ENCODE measurements at places on chromosomes 7 and 10.

DNA sequence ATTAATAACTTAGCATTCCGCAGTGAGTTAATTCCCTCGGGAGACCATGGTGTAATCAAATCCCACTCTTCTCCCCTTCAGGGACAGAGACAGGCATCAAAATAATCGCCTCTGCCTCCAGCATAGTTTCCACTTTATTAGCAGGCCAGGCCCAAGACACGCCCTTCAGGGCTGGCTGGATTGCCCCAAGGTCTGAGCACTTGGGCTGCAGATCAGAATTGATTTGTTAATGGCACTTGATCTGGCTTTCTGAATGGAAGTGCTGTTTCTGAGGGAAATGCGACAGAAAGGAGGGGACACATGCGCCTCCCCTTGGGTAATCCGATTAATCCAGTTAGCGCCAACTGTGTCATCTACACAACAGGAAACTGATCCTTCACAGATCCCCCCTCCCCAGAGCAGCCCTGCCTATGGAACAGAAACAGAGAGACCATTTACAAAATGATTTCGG lies 15.6 kb downstream of the CHAT start:
- DNase-seq: no peak

- no peak for DNase-seq
These were observed 67.5 kb downstream of the DNAJC12 start for GRCh38 chr10:67770537-67770936.

- no peak for DNase-seq
These were observed 30.2 kb downstream of the LRRC27 start for GRCh38 chr10:132362151-132362611.

- DNase-seq: peak; percentile 71
These were observed at the start of gene PFKP for GRCh38 chr10:3067118-3067858. TSS of gene PFKP (plus strand) at chr10:3067548. CDS start at chr10:3067596, 48 bp downstream.

- no peak for DNase-seq
These were observed 1.9 kb downstream of the ZCCHC24 start for GRCh38 chr10:79443338-79444198.

GRCh38 chr10:83881661-83882060 lies 257.6 kb upstream of the GHITM start:
- DNase-seq: no peak

- no peak for DNase-seq
These were observed 367.5 kb downstream of the CCSER2 start for GRCh38 chr10:84695902-84696301.

DNA sequence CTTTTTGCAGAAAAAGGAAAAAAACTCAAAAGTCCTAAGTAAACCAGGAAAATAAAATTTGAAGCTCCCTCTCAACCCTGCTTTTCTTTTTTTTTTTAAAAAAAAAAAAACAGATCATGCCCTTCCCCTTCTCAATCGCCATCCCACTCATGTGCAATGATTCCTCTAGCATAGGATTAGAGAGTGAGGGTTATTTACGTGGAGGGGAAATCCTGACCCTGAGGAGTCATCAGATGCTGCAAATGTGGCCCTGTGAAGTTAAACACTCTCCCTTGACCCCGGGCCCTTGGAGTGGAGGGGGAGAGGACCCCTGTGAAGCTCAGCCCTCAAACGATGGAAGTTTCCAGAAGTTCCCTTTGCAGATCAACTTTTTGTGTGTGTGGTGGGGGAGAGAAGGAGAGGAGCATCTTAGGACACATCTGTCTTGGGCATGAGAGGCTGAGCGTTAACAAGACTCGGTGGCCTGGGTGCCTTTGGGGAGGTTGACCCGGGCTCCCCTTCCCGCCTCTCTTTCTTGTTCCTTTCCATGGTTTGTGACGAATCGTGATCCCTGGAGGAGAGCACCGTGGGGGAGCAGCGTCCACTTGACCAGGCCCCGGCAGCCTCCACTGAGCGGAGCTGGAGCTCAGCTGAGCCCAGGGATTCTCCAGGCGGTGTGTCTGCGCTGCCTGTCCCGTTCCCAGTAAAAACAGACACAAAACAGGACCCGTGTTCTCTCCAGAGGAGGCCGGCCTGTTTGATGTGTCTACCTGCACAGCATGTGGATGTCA lies 1.5 kb upstream of the SHH start:
- DNase-seq: no peak

- no peak for DNase-seq
These were observed 186.7 kb upstream of the PLXDC2 start for GRCh38 chr10:19629567-19629966.

GRCh38 chr7:106332201-106332600 lies 47.4 kb upstream of the NAMPT start:
- DNase-seq: no peak

DNA sequence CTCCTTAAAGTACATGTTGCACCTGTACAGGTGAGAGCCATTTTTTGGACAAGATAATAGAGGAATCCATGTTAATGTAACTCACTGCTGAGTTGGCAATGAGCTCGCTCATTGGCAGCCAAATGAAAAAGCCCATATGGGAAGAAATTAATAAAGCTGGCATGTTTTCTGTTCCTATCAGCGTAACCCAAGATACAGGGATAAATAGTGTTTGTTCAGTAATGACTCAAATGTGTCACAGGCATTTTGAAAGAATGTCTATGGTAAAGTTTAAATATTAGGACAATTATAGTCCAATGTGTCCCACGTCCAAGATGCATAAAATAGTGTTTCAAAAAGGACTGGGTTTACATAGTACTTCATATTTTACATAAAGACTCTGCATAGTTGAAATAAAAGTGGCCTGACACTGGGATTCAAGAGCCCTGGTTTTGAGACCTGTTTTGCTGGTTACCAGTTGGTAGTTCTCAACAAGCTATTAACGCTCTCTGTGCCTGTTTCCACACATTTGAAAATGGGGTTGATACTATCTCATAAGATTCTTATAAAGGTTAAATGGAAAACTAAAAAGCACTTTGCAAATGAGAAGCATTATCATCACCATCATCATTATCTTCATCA lies 49.1 kb downstream of the MTURN start:
- DNase-seq: no peak

GRCh38 chr7:112533591-112533990 lies 52.8 kb downstream of the LSMEM1 start:
- no peak for DNase-seq

DNA sequence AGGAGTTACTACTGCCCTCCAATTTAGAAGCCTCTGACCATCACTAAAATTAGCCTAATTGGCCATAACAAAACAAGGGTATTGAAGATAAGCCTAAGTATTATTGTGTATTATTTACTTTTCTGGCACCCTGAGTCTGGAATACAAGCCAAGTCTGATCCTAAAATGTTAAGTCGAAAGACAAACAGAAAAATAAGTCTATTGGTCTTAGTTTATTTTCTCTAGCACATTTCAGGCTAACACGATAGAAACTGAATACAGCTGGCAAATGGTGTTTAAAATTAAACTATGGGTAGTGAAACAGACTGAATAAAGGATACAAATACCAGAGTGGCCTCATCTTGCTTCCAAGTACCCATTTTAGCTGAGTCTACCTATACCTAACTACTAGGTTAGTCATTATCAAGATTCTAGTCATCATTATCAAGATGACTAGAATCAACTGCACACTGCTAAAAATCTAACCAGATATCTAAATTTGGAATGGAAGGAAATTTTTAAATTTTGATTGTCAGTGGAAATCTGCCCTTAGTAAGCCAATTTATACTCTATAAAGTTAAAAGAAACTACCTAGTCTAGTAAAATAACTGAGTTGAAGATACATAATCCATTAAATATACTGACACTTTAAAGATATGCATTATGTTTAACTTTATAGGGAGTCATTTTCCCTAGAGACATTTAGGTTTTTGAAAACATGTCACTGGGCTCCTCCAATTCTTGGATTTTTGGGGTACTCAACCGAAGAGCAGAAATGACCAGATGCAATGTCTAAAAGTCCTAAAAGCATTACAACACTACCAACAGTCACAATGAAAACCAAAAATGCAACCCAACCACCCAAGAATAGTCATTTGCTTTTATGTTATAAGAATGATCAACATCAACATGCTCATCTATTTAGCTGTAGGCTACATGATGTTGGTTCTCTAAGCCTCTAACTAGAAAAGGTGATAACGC lies 80.9 kb downstream of the NT5C2 start:
- DNase-seq: no peak

- no peak for DNase-seq
These were observed 1211.6 kb upstream of the LRRN3 start for GRCh38 chr7:109879287-109879828.

GRCh38 chr10:13338390-13339110 lies 9.5 kb downstream of the SEPHS1 start:
- DNase-seq: no peak

DNA sequence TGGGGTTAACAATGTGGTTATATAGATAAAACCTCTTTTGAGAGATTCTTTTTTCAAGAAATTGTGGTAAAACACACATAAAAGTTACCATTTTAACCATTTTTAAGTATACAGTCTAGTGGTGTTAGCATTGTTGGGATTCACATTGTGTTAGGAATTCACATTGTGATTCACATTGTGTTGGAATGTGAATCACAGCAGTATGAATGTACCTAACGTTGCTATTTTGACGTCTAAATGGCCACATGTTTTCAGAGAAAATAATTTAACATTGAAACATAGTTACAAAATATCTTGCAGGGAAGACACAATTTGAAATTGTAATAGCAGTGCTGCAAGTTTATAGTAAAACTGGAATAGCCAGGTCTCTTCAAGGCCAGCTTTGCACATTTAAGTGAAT lies 129.0 kb downstream of the BICC1 start:
- DNase-seq: no peak

DNA sequence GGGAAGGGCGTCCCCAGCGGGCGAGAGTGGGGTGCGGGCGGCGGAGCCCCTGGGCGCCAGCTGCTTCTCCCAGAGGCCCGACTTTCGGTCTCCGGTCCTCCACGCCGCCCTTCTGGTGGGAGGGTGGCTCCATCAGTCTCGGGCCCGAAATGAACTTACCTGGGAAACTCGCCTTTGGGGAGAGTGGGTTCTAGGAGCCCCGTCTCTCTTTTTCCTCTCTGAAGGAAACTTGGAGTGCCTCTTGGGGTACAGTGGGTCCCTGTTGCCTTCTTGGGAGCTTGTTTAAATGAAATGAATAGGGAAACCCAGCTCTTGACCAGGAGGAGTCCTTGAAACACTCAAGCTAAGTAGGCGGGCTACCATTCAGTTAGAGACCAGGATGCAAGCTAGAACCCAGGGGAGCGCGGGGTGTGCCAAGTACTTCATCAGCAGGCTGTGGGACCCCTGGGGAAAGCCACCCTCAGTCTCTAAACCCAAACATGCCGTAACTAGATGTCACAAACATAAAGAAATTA lies 1.3 kb downstream of the SLC26A4 start:
- DNase-seq: no peak

- no peak for DNase-seq
These were observed 44.0 kb downstream of the PRKCQ start for GRCh38 chr10:6536102-6536501.

DNA sequence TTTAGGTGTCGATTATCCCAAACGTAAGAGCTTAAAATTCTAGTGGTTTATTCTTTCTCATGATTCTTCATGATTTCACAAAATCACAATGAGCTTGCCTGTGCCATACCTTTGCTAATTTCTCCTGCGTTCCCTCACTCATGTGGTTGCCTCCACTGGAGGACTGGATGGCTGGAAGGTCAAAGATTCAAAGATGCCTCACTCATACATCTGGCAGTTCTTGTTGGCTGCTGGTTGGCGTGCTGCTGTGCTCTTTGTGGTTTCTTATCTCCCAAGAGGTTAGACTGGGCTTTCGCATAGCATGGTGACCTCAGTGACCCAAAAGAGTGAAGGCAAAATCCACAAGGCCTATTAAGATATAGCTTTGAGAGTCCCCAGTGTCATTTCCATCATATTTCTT lies 877.6 kb upstream of the AUTS2 start:
- no peak for DNase-seq

DNA sequence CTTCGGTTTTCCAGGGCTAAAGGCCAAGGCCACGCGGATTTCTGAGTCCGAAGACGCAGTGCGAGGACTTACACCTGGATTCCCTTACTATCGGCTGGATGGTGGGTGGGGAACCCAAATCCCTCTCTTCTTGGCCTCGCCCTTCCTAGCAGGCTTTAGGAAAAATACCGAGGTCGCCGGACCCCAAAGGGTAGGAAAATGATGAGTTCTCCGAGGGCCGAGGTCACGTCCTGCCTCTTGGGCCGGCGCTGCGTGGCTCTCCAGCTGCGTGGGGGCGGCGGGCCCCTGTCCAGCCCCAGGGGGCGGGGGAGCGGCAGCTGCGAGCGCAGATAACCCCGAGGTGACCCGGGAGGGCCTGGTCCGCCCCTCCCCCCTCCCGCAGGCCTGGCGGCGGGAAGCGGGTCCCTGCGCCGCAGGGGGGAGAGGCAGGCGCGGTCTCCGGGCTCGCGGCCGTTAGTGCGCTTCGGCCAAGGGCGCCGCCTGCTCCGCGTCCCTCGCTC lies 805 bp upstream of the HMX3 start:
- DNase-seq: no peak

DNA sequence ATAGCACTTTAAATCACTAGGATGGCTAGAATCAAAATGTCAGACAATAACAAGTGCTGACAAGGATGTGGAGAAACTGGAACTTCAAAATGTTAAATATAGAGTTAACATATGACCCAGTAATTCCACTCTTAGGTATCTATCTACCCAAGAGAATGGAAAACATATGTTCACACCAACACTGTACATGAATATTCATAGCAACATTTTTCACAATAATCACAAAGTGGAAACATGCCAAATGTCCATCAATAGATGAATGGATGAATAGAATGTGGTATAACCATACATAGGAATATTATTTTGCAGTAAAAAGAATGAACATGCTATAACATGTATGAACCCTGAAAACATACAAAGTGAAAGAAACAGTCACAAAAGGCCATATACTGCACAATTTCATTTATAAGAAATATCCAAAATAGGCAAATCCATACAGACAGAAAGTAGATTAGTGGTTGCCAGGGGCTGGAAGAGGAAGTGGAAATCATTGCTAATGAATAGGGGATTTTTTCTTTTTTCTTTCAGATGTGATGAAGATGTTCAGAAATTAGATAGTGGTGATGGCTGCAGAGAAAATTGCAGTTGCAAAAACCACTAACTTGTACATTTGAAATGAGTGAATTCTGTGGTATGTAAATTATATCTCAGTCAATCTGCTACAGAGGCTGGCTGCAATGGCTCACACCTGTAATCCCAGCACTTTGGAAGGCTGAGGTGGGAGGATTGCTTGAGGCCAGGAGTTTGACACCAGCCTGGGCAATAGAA lies 93.0 kb downstream of the CPVL start:
- no peak for DNase-seq

- no peak for DNase-seq
These were observed 36.3 kb upstream of the TOMM7 start for GRCh38 chr7:22858640-22859561.

GRCh38 chr10:21329995-21330627 lies 195.4 kb downstream of the SKIDA1 start:
- DNase-seq: no peak

GRCh38 chr10:48800007-48800675 lies 115.5 kb downstream of the WDFY4 start:
- no peak for DNase-seq

GRCh38 chr10:69960606-69960987 lies 92.0 kb upstream of the MACROH2A2 start:
- DNase-seq: no peak

DNA sequence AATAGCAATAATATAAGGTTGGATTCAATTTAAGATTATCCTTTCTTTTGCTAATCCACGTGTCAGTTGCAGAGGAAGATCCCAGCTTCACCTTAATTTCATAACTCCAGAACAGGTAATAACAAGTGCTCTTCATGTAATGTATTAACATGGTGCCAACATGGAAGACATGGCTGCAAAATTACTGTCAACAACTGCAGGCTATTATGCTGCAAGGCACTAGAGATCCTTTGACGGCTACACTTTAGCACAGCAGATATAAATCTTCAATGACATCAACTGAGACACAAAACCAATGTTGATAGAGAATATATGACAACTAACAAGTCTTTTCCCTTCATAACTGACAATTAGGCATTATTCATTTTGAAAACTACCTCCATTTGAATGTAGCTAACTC lies 96.1 kb downstream of the RNF133 start:
- no peak for DNase-seq

Measured in T-helper 2 cell treated with Interferon-gamma antibody and Interleukin-4, amounts not matched to agents 5 μg/mL and 100 μg/mL, for 36 hours (primary cell).